H1 (cell line): ENCODE measurements at places on chromosomes 6 and 20. TPM values are rescaled to one million over a fixed set of nuclear protein-coding genes. Genes with fewer than 3 reads are reported as not detected.

DNA sequence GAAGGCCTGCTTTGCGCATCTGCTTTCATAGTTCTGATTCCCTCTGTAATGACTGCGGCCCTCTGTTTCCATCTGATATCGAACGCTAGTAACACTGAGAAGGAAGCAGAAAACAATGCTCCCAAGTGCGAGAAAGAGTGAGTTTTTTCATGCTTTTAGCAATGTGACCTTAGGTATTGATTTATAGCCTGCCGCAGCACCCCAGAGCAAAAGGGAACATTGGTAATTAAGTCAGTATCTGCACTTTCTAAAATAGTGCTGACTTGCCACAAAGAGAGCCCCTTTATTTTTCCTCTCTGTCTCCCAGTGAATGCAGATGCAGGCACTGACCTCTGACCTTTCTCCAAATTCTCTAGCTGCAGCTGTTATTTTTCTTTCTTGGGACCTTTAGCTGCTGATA is 129.8 kb downstream of the HDGFL1 start:
- no peak for DNase-seq

- DNase-seq = no peak
Measured at GRCh38 chr6:129302671-129303070, 407.3 kb downstream of the ARHGAP18 start.

CHRNA4 gene
- total RNA-seq = 2.7 and 5.7 TPM in 2 replicates

GRCh38 chr6:148700741-148701311 is 46.0 kb upstream of the UST start:
- DNase-seq = no peak

TSPO2 gene
- total RNA-seq = not detected in 2 replicates

- peak; percentile 81 for DNase-seq
Measured at GRCh38 chr6:1311400-1312202, at the start of gene FOXQ1. Gene FOXQ1 (plus strand): TSS chr6:1312098. CDS start chr6:1312705, 607 bp downstream.

GRCh38 chr6:76707630-76708029 is 635.2 kb upstream of the IMPG1 start:
- DNase-seq = no peak

- DNase-seq = no peak
Measured at GRCh38 chr20:48278961-48279481, 493.7 kb upstream of the SULF2 start.

MCHR2 gene
- total RNA-seq = not detected in 2 replicates

GRCh38 chr6:53363341-53364079 is 14.8 kb upstream of the ELOVL5 start:
- DNase-seq = no peak

GRCh38 chr20:13839421-13840092 is 54.7 kb downstream of the NDUFAF5 start:
- no peak for DNase-seq

DNA sequence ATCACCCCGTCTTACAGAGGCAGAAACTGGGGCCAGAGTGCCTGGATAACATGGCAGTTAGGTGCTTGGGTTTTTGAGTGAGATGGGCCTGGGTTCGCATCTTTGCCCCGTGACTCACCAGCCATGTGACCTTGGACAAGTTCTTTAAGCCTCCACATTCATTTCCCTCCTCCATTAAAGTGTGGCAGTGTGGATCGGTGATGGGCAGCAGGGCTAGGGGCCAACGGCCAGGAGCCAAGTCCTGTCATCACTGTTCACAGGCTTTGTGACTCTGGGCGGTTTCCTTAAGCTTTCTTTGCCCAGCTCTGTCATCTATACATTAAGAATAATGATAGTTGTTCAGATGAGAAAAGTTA is 85.5 kb upstream of the PMEPA1 start:
- DNase-seq = no peak

GRCh38 chr6:80641591-80641990 is 535.1 kb downstream of the BCKDHB start:
- no peak for DNase-seq

KPNA5 gene
- total RNA-seq = 9.7 and 11.7 TPM in 2 replicates

CYP39A1 gene
- total RNA-seq = 2.4 and 2.5 TPM in 2 replicates

DNA sequence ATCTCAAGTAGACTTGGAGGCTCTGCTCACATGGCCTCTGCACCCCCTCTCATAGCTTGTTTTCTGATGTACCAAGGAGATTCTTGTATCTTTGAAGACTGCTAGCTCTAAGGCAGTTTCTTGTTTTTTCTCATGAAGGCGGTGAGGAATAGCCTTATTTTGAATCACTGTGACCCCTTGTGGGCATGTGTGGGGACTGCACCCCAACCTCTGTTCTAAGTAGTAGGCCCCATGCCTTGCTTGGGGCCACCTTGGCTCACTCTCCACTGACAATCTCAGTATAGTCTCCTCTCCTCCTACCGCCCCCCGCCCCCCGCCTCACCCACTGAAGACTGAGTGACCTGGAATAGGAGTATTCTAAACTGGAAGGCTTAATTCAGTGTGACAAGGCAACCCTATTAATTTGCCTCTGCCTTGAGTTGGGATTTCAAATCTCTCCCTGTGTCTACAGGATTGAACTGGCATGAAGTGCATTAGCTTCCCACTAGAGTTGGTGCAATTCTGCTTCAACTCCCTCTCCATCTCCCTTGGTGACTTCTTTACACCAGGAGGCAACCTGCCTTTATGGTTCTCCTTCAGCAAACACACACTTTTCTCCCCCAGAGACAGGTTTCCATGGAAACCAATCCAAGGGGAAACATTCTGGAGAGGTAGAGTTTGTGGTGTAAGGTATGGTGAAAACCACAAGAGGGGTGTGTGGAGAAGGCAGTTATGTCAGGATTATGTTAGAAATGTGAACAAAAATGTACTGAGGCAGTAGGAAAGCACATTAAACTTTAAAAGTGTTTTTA is 75.4 kb upstream of the ECI2 start:
- DNase-seq = peak; percentile 49

FUT9 gene
- 4.0 and 4.9 TPM in 2 replicates for total RNA-seq

MAN1A1 gene
- total RNA-seq = 5.4 TPM in 2 replicates

GRCh38 chr6:3068329-3069214 is at the start of gene RIPK1:
Gene RIPK1 (plus strand): TSS chr6:3068494. CDS start chr6:3076824, 8,330 bp downstream.
- peak; percentile 91 for DNase-seq

PRDM1 gene
- total RNA-seq = 0.74 and 1.1 TPM in 2 replicates

ZNF311 gene
- total RNA-seq = 4.2 and 4.3 TPM in 2 replicates

DNA sequence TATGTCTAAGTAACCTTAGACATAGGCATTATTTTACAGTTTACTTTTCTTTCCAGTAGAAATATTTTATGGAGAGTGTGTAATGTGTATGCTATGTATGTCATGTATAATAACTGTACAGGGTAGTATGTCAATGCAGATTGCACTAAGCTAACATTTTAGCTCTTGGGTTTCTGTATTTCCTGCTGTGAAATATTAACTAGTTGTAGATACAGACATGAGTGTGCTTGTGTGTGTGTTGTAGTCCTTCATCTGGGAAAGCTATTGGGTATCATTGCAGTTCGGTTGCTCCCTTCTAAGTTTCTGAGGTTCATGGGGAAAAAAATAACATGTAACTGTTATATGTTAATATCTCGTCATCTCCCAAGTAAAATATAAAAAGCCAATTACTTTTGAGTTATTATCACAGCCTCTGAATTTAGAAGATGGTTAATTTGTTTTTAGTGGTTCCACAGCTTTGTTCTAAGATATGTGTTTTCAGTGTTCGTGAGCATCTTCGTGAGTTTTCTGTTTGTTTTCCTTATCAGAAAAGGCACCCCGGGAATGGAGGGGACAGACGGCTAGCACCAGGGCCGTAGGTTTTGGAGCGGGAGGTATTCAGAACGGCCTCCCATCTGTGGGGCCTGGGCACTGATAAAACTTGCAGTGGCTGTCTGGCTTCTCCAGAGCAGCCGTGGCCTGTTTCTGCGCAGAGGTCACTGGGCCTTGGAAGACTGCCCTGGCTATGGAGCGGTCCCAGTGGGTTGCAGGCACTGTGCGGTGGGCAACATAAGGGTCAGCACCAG is 215.0 kb downstream of the ARID1B start:
- DNase-seq = no peak

- no peak for DNase-seq
Measured at GRCh38 chr20:59010321-59010994, 3.4 kb upstream of the CTSZ start.

DNA sequence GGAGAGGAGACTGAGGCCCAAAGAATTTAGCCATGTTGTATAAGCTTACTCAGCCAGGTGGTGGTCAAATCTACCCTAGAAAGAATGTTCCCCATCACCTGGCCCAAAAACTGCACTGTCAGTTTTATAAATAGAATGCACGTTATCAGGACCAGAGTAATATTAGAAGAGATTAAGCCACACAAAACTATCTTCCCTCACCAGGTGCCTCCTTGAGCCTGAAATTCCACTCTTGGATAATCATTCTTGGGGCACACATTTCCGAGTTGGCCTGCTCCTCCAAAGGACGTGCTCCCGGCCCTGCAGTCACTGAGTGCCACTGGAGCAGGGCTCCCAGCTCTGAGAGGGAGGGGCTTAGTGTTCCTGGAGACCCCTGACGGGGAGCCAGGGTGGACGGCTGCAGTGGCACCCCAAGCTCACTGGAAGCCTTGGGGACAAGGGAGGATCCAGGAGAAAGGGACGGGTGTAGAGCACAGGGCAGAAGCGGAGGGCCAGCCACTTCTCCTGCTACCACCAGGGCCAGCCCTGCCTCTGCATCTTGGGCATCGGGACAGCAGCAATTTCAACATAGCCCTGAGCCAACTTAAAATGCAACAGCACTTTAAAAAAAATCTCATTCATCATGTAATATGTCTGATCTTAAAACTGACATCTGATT is 160.8 kb upstream of the QKI start:
- DNase-seq = no peak

GRCh38 chr20:57913156-57913930 is 203.5 kb upstream of the PMEPA1 start:
- no peak for DNase-seq

DNA sequence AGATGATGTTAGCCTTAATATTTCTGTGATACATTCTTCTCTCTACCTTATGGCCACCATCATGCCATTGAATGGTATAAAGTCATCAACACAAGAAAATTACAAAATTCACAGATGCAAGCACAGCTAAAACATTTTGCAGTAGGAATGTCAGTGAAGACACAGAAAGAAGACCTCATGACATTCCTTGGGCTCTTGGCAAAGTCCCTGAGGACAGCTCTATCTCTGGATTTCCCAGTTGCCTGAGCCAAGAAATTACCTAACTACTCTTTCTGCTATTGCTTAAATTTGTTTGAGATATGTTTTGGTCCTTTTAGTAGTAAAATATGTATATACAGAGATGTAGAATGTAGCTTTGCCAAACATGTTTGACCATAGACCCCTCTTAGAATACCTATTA is 201.0 kb upstream of the STXBP5 start:
- no peak for DNase-seq

FBXO5 gene
- total RNA-seq = 53.4 and 55.1 TPM in 2 replicates

- DNase-seq = no peak
Measured at GRCh38 chr6:163017801-163018200, 290.0 kb downstream of the PACRG start.

RAB23 gene
- 17.2 and 17.5 TPM in 2 replicates for total RNA-seq

DNA sequence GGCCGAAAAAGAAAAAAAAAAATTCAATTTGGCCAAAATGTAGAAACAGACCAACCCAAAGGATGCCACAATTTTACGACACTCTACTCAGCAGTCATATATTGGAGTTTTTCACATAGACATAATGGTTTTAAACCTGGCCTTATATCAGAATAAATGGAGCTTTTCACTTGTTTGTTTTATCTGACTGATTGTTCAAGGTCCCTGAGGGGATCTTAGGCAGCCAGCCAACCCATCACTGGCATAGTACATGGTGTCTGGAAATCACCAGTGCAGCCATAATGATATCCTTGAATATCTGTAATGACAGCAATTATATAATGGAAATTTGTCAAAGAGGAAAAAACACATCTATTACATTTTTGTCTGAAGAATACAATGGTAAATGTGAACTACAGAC is 96.9 kb downstream of the PRSS35 start:
- DNase-seq = no peak

OVOL2 gene
- total RNA-seq = 11.4 TPM in 2 replicates

DNA sequence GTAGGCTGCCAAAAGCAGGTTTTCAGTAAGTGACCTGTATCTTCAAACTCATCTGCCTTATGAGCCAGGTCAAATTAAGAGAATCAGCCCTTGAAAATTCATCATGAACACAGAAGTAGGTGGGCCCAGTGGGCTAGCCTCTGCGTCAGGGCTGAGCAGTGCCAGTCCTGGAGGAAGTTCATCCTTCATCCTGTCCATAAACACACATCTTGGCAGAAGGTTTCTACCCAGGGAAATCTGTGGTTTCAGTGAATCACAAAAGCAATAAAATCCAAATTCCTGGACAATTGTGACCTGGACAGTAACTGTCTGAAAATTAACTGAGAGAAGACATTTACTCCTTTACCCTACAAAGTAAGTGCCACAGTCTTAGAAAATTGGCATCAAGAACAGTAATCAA is 72.4 kb downstream of the ATG5 start:
- no peak for DNase-seq

RIMS1 gene
- total RNA-seq = 2.3 TPM in 2 replicates

GRCh38 chr6:105850261-105851112 is 235.6 kb upstream of the PRDM1 start:
- DNase-seq = no peak

- no peak for DNase-seq
Measured at GRCh38 chr20:35007413-35007812, 51.7 kb downstream of the MYH7B start.

DNA sequence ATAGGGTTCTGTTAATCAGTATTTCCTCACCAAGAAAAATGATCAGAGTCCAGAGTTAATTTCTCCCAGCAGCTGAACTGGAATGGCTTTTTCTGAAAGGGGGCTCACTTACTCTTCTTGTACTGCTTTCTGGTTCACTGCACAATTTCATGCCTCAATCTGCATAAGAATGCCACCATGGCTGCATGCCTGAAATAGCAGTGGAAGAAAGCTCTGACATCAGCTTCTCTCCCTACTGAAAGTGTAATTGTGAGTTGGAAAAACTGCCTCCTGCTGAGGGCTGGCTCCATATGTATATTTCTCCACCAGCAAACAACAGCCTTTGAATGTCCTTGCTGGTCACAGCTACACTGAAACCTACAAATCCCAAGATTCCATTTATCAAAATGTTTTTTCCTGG is 1027.2 kb upstream of the GJE1 start:
- DNase-seq = peak; percentile 75

DNA sequence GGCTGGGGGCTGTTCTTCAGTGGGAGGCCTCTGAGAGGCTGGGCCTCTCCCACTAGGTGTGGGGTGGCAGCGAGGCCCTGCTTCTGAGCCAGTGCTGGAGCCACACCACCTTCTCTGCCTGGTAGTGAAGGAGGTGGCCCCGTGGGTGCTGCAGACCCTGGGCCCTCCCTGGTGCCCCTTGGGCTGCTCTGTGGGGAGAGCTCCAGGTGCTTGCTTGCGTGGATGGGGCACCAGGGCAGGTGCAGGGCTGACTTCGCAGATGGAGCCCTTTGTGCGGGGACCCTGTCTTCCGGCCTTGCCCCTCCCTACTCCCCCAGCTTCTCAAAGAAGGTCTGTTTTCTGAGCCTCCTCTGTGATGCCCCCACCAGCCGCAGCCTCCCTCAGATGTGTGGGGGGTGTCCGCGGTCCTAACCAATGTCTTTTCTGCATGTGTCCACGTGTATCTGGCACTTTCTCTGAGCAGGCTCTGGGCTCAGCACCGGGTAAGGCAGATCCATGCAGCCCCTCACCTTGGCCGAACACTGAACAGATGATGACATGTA is 17.2 kb upstream of the MYT1 start:
- DNase-seq = peak; percentile 30
